ENCODE measurements at places on chromosomes 6 and 20.

- DNase-seq, result no peak
These were observed 170.0 kb downstream of the MOXD1 start for GRCh38 chr6:132231121-132231884.

DNA sequence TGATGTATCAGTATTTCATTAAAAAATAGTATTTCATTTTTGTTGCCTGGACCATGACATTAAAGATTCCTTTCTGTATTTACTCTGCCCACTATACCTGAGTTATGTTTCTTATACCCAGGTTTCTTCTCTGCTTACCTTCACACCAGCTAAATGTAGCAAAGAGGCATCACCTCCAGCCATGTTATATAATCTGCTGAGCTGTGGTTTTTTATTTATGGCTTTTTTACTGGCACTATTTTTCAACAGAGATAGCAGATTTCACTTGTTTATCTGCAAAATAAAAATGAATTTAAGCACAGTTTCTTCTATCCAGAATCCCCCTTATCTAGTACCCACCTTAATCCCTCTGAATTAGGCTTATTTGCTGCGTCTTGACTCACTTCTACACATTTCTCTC lies 979.0 kb upstream of the MAN1A1 start:
- no peak for DNase-seq

DNA sequence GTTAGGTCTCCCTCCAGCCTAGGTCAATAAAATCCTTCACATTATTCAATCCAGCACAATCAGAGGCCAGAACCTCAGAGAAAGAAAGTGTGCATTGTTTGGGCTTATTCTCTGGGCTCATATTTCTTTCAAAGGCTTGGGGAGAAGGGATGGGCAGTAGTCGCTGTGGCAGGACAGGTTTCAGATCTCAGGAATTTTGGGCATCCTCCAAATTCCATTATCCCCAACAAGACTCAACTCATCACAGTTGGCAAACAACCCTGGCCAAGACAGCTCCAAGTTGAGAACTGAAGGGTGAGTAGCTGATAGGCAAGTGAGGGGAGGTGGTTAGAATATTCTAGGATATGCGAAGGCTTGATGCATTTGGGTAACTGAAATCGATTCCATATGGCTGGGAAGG lies 27.2 kb upstream of the CHD6 start:
- no peak for DNase-seq

DNA sequence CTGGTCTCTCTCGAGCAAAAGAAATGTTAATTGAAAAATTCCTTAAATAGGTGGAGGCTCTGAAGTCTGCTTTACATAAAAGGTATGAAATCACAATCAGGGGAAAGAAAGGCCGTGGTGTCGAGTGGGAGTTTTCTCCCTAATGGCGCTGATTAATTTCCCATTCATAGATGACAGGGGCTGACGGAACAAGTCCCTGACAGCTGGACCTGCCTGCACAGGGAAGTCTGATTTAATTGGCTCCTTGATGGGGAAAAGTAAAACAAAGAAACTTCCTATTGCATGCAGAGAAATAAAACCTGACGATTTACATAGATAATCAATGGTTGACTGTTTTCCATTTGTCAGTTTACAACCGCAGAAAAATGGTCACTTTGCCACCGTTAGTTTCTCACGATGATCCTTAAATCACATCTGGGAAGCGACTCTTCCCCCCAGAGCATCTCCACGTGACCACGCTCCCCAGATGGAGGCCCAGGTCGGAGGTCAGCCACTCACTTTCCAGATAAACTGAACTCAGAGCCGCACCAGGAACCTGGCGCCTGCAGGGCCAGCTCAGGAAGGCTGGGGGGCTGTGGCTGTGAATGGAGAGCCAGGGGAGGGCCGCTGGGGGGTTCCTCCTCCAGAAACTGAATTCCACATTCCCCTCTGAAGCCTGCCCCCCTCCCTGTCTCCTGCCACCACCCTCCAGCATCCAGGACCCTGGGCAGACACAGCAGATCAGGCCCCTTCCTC lies 55.3 kb downstream of the DLL1 start:
- no peak for DNase-seq

DNA sequence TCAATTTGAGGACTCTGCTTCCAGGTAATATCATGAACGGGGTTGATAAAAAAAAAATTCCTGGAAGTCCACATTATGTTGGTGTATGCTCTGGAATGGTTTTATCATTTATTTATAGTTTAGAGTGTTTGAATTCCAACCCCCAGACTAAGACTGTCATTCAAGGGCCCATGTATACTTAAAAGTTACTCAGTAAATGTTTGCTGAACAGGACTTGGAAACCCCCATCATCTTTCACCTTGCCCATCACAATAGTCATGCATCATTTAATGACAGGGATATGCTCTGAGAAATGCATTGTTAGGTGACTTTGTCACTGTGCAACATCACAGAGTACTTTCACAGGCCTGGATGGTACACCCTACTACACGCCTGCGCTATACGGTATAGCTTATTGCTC lies 104.8 kb downstream of the ATXN1 start:
- DNase-seq, result no peak

- DNase-seq, result no peak
These were observed 43.7 kb downstream of the DSTN start for GRCh38 chr20:17613328-17614175.

- no peak for DNase-seq
These were observed 1614.7 kb downstream of the KHDRBS2 start for GRCh38 chr6:60671369-60671768.

DNA sequence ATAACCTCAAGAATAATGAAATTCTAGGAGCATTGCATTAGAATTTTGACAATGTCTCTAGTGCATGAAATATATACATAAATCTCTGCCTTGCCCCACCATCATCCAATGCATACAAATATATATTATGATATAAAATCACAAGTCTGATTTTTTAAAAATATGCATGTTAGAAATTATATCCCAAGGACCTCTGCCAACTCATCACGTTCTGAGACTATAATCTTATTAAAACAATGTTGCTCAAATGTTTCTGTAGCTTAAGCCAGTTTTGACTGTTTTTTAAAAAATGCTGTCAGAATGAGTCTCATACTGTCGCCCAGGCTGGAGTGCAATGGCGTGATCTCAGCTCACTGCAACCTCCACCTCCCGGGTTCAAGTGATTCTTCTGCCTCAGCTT lies 287.0 kb upstream of the SOX4 start:
- no peak for DNase-seq

GRCh38 chr20:1122388-1123315 lies 4.2 kb downstream of the PSMF1 start:
- peak; percentile 32 for DNase-seq

- DNase-seq, result no peak
These were observed 241.6 kb upstream of the RUNX2 start for GRCh38 chr6:45086360-45087084.

DNA sequence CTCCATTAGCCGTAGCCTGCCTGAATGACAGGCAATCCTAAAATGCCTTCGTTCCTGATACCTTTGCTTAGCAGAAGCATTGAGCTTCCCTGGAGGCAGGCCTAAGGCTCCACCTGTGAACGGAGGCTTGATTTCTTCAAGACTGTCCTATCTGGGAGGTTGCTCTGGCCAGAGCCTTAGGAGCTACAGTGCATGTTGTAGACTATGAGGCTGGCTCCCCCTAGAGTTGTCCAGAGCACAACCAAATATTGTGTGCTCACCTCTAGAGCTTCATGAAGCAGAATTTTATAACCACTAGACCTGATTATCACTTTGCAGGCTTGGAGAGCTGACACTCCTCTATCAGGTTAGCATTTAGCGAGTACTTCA lies 217.8 kb downstream of the MAFB start:
- no peak for DNase-seq

- no peak for DNase-seq
These were observed 4.2 kb upstream of the GPR31 start for GRCh38 chr6:167161851-167162467.

DNA sequence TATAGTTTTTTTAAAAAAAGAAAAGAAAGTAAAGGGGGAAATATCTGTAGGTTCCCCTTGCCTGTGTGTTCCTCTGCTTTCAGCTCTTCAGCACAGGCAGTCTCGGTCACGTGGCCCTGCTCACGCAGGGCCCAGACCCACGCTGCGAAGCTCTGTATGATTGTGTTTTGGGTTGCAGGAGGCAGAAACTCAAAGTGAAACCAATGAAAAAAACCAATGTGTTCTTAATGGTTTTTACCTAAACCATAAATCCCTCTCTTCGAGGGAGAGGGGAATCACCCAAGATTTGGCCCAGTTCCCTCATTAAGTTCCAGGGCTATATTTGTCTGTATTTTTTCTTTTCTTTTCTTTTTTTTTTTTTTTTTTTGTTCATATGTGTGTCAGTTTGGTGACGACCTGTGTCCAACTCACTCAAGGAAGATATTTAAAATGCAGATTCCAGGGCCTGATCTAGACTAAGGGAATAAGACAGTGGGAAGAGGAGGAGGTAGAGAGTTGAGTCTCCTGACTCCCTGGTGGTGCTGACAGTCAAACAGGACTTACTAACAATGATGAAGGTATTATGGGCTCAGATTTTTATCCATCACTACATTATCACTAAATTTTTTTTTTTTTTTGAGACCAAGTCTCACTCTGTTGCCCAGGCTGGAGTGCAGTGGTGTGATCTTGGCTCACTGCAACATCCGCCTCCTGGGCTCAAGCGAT lies 33.8 kb upstream of the RREB1 start:
- DNase-seq, result peak; percentile 69

DNA sequence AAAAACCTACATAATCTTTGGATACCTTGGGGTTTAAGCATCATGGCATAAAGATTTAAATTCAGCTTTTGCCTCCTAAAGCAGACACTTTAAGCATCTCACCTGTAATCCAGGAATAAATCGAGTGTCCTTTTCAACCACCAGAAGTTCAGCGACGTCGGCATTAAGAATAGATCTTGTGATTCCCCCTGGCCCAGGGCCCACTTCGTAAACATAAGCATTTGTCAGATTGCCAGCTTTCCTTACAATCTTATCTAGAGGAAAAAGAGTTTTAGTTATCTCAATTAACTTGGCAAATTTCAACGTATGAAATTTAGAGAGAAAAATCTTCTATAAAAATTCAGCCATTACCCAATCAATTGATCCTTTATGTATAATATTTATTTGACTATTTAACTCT lies 3.2 kb downstream of the TFB1M start:
- DNase-seq, result no peak
